ENCODE measurements at places on chromosomes 2 and 18.

DNA sequence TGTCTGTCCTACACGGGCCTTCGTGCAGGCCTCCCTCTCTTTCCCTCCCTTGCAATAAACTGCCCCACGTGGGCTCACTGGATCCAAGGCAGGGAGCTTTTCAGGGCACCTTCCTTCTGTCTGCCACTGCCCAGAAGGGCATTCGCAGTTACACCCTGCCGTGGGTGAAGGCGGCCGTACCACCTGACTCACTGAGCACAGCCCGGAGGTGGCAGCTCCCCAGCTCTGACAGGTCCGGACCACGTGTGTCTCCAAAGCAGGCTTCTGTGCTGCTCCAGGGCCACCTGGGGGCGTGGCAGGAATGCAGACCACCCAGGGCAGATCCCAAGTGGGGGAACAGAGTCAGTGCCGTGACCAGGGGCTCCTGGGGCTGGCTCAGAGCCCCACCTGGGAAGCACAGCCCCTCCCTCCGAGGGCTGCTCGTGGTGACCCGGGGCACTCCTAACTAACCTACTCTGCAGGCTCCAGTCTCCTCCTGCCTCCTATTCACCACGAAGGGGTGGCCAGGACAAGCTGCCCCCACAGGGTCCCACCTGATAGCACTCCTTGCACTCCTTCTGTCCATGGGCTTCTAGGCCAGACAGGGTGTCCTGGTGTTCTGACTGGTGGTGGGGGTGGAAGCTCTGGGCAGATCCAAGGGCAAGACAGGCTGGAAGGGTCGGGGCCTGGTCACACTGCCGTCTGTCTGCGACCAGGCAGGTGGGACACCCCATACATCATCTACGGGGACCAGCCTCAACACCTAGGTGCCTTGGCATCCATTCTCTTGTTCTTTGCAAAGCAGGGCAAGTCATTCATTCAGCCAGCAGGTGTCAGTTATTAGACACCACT lies 9.7 kb downstream of the SNED1 start:
- DNase-seq, result no peak

DNA sequence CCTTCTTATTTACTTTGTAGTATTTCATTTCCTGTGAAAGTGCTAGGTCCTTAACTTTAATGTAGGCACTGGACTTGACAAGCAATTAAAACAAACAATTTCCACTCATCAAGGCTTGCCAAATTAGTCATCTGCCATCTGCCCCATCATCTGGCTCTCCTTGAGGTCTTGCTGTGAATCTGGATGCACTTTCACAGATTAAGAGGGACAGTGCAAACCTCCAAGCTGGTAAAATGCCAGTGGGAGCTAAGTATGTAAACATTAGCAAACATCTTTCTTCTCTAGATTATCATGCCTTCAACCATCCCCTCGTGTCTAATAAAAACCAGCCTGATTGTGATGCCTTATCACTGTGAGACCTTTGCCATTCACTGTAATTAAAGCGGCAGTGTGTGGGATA lies 402.9 kb downstream of the ERBB4 start:
- DNase-seq, result no peak

DNA sequence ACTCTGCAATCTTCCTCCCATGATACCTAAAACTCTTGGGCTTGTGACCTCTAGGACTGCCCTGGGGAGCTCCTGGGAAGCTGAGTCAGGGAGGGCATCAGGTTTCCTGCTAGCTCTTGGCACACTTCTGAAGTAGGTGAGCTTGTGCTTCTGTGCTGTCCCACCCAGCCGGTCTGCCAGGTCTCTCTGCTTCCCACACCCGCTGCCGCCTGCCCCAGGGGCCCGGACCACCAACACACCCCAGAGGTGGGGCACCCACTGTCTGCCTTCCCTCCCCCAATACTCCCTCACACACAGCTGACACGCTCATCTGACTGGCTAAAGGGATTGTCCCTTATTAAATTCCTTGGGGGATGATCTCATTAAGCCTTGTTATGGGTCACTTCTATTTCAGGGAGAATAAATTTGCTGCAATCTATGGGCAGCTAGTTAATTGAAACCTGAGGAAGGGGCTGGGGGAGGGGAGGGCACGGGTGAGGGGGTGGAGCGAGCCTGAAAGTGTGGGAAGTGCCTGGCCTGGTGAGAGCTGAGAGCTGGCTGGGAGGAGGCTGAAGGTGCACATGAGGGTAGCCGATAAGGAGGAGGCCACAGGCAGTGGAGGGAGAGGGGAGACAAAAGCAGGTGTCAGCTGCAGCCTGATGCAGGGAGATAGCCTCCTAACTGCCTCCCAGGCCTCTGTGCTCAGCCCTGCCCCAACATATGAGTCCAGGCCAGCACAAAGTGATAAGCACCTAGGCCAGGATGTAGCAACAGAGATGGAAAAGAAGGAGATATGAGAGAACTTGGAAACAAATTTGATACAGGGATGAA lies 48.8 kb downstream of the HAUS1 start:
- no peak for DNase-seq

- DNase-seq, result no peak
Observed at GRCh38 chr2:204538182-204539018, 6.9 kb upstream of the PARD3B start.

DNA sequence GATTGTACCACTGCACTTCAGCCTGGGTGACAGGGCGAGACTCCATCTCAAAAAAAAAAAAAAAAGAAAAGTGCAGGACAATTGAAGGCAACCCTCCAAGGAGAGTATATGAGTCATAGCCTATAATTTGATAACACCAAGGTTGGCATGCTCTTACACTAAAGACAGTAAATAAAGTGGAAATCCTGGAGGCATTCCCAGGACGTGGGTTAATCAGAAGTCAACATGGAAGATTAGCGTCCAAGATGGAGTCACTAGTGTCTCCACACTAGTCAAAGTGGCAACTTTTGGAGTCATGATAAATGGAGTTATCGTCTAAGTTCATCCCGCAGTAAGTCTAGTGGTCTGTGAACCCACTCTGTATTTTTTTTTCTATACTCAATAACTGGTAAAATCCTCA lies 21.2 kb upstream of the UGGT1 start:
- no peak for DNase-seq

GRCh38 chr2:130158631-130159030 lies 13.7 kb upstream of the CCDC74B start:
- DNase-seq, result no peak

GRCh38 chr2:88865801-88866371 lies 174.4 kb downstream of the RPIA start:
- no peak for DNase-seq

- DNase-seq, result no peak
Observed at GRCh38 chr2:73238149-73238548, 4.0 kb downstream of the CCT7 start.

- DNase-seq, result no peak
Observed at GRCh38 chr18:24173997-24174396, 35.1 kb downstream of the CABYR start.

- DNase-seq, result no peak
Observed at GRCh38 chr18:68177807-68178702, 536.9 kb downstream of the TMX3 start.

- DNase-seq, result no peak
Observed at GRCh38 chr18:11880586-11881304, 27.4 kb downstream of the MPPE1 start.

- no peak for DNase-seq
Observed at GRCh38 chr2:159922563-159922962, 124.6 kb upstream of the CD302 start.

DNA sequence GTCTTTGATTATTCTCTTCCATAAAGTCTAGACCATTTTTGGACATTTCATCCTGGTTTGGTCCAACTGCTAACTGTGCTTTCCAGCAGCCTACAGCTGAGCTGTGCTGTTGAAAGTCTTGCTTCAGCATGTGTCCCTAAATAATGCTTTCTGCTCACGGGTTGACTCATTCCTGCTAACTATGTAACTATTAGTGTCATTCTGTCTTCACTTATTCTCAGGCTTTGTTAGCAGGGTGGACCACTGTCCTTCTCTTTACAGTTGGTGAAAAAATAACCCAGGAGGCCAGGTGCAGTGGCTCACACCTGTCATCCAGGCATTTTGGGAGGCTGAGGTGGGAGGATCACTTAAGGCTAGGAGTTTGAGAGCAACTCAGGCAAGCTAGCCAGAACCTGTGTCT lies 8.9 kb downstream of the ADAM23 start:
- DNase-seq, result no peak

GRCh38 chr2:70583091-70583490 lies 29.5 kb upstream of the TGFA start:
- DNase-seq, result no peak

DNA sequence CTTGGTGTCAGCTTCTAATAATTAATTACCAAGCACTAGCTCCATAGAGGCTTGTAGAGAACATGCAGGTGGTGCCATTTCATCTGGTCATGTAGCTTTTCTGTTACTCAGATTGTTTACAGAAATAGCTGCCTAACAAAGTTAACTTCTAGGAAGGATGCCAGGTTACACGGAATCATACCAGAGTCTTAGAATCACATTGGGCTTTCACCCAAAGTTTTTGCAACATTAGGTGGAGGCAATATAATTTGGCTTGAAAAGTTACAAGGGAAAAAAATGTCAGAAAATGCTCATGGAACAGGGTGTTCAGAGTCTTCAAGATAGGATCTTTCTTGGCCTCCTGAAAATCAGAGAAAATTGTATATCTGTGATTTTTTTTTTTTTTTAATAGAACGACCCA lies 135.6 kb downstream of the ARHGAP15 start:
- DNase-seq, result peak; percentile 42

GRCh38 chr2:241780939-241781569 lies 4.4 kb downstream of the GAL3ST2 start:
- DNase-seq, result no peak

DNA sequence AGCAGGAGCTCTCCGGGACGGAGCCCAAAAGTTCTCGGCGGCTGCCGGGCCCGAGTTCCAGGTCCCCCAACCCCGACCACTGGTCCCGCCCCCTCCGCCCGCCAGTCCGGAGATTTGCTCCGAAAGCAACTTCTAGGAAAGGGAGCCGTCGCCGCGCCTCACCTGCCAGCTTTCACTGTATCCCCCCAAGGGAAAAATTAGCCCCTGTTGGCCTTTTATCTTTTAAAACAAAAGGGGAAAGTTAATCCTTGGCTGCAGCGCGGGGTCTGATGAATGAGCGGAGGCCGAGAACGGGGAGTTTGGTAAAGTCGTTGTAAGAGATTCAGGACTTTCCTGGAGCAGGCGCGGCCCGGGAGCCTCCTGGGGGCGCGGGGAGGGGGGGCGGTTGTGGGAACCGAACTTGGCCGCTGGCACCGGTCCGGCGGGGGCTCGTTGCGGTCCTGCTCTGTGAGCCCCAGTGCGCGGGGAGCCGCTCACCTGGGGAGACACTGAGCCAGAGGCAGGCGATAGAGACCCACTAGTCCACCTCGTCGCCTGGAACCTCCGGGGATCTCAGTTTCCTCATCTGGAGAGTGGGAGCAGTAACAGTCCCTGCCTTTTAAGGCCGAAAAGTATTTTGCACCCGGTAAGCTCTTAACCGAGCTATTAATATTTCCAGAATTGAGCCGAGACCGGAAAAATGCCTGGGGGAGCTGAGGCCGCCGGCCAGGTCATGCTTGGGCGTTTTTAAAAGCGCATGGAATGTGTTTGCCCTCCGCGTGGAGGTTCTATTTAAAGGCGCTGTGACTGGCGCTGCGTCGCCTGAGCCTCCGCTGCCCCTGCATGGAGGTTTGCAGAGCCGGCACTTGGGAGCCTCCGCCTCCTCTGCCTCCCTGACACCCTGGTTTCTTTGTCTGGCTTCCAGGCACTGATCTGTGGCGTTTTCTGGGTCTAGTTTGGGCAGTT lies 1.1 kb downstream of the EFHD1 start:
- DNase-seq, result peak; percentile 7

DNA sequence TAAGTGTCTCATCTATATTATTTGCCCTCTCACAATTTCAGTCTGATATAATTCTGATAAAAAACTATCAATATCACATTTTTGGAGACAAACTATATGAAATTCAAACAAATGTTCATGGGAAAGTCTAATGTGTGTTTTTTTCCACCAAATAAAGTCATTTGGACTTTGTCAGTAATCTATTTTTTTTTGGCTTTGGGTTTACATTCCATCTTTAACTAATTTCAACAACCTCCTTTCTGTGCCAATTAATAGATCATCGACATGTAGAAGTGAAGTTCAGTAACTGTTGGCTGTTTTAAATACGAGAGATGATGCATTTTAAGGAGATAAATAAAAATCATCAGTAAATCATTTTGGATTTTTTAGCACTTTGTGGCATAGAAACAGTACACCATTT lies 1623.0 kb upstream of the ACVR2A start:
- no peak for DNase-seq

DNA sequence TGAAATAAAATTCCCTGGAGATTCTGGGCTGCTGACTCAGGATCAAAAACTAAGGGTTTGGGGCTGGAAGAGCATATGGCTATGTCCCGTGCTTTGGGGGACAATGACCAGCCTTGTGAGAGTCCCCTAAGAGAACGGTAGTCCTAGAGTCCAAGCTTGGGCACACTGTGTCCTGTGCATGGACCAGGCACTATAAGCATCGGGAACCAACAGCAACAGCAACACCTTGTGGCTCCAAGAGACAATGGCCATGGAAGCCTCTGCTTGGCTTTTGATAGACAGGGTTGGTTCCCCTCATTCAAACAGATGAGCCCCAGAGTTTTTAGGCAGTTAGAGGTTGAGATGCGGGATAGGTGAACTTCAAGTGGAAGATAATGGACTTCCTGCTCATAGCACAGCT lies 294.4 kb upstream of the CHAC2 start:
- no peak for DNase-seq

GRCh38 chr2:28664120-28664842 lies 87.3 kb upstream of the PPP1CB start:
- no peak for DNase-seq

- no peak for DNase-seq
Observed at GRCh38 chr2:167842047-167842446, 405.3 kb downstream of the STK39 start.

GRCh38 chr2:86622519-86623042 lies 1.1 kb downstream of the RNF103 start:
- DNase-seq, result peak; percentile 37

DNA sequence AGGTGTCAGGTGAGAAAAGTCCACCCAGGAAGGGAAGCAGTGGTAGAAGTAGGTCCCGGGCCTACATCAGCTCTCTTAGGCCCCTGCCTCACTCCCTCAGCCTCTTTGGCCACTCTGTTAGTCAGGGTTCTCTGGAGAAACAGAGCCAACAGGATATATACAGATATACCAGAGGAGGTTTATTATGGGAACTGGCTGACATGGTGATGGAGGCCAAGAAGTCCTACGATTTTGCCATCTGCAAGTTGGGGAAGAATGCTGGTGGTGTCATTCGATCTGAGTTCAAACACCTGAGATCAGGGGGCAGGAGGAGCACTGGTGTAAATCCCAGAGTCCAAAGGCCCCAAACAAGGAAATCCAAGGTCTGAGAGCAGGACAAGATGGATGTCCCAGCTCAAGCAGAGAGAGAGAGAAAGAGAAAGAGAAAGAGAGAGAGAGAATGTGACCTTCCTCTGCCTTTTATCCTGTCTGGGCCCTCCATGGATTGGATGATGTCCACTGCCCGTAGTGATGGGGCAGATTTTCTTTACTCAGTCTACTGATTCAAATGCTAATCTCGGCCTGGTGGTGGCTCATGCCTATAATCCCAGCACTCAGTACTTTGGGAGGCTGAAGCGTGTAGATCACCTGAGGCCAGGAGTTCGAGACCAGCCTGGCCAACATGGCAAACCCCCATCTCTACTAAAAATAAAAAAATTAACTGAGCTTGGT lies 111.1 kb upstream of the MYCN start:
- no peak for DNase-seq
